ENCODE measurements at places on chromosomes 12 and 14. TPM values are rescaled to one million over a fixed set of nuclear protein-coding genes. Genes with fewer than 3 reads are reported as not detected.

The EIF2S3B gene
- total RNA-seq, result 0.52 TPM

The PTHLH gene
- total RNA-seq, result 1.9 TPM

The HHIPL1 gene
- 1.6 TPM for total RNA-seq

The ARHGEF40 gene
- total RNA-seq, result 39.2 TPM

The CCDC198 gene
- not detected for total RNA-seq

The HNRNPA1 gene
- total RNA-seq, result 498 TPM

The AHNAK2 gene
- total RNA-seq, result 13.7 TPM

The LGR5 gene
- total RNA-seq, result 0.35 TPM

The ASCL1 gene
- not detected for total RNA-seq

The MGP gene
- 472 TPM for total RNA-seq

The STRAP gene
- total RNA-seq, result 68.3 TPM

The HAL gene
- total RNA-seq, result 6.2 TPM

The SDR9C7 gene
- total RNA-seq, result not detected

The PCK2 gene
- total RNA-seq, result 39.9 TPM

The KRT6C gene
- total RNA-seq, result not detected

All from upper lobe of right lung (tissue), 1 donor.